ENCODE measurements at places on chromosomes 4 and X. TPM values are rescaled to one million over a fixed set of nuclear protein-coding genes. Genes with fewer than 3 reads are reported as not detected.

GRCh38 chr4:53907772-53908171, 156.6 kb downstream of the CHIC2 start:
- no peak for DNase-seq

Gene SHROOM4
- polyA plus RNA-seq = 33.6 TPM

Gene EMCN
- 43.2 TPM for polyA plus RNA-seq

DNA sequence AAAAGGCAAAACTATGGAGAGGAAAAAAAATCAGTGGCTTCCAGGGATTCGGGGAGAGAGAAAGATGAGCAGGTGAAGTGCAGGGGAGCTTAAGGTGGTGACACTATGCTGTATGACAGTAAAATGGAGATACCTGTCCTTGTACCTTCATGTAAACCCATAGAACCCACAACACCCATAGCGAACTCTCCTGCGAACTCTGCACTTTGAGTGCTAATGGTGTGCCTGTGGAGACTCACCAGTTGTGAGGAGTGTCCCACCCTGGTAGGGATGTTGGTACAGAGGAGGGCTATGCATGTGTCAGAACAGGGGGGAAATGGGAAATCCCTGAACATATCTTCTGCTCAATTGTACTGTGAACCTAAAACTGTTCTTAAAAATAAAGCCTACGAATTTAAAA, 42.8 kb downstream of the HMX1 start:
- no peak for DNase-seq

DNA sequence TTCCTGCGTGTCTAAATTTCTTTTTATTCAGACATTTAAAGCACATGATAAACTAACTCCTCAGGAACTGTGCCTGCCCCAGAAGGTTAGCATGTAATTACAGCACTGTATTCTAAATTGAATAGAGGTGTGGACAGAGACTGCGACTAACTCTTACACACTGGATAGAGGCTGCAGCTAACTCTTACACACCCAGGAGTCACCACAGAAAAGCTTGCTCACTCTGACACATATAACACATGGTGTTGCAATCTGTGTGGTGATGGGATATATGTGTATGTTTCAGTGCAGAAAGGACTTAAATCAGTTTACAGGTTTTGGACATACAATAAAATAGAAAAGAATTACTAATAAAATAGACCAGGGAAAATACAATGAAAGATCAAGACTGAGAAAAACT, 41.5 kb downstream of the SMAD1 start:
- no peak for DNase-seq

DNA sequence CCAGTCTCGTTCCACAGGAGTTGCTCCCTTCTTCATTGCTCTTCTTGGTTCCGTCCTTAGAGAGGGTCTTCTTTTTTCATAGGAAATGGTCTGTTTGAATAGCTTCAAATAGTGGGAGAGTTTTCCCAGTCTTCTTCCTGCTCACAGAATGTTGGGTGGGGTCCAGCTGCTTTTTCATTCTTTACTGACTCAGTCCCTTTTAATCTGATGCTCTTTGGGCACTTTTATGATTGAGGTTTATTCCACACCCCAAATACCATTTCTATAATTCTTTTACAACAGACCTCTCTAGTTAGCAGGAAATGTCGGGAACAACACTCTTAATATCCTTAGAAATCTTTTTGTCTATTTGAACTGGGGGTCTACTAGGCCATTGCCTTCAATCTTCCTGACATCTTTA, 239.5 kb downstream of the PRDM5 start:
- DNase-seq = no peak

Gene CSN1S1
- not detected for polyA plus RNA-seq

- no peak for DNase-seq
These were observed 4.3 kb upstream of the SLC26A1 start for GRCh38 chr4:997375-998071.

- no peak for DNase-seq
These were observed at the start of gene FGF16 for GRCh38 chrX:77446908-77447652. Gene FGF16 (plus strand): TSS chrX:77447389. CDS start chrX:77447675, 286 bp downstream.

DNA sequence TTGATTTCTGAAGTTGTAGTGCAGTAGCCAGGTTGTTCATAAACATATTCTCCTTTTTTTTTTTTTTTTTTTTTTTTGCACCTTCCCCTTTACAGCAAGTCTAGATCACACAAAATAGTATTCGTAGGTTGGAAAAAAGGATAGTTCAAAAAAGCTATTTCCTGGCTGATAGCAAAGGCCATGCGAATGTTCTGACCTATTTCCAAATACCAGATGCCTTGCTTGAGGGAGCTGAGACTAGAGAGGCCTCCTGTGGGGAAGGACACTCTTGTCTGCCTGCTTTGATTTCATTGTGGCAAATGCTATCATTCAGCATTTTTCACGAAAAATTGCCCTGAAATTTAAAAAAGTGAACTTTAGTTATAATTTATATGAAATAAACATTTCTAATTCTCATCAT, 111.4 kb downstream of the MAD2L1 start:
- no peak for DNase-seq

Gene IQSEC2
- polyA plus RNA-seq = 11.5 TPM

DNA sequence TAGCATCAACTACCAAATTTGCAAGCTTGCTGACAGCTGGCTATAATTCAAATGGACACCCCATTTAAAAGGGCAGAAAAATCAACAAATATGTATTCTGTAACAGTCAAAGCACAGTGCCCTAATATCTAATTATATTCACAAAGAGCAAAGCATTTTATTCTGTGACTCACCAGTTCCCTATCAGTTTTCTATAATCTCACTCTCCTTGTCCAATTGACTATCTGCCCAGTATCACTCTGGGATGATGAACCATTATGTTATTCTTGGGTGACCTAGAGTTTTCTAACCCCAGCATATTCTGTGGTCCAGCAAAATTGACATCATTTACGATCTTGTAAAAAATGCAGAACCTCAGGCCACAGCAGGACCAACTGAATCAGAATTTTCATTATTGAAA, 82.0 kb upstream of the FREM3 start:
- DNase-seq = no peak

Gene RENBP
- 7.2 TPM for polyA plus RNA-seq

Gene P2RY4
- polyA plus RNA-seq = 0.36 TPM

GRCh38 chrX:65488495-65488894, 46.1 kb downstream of the LAS1L start:
- DNase-seq = no peak

DNA sequence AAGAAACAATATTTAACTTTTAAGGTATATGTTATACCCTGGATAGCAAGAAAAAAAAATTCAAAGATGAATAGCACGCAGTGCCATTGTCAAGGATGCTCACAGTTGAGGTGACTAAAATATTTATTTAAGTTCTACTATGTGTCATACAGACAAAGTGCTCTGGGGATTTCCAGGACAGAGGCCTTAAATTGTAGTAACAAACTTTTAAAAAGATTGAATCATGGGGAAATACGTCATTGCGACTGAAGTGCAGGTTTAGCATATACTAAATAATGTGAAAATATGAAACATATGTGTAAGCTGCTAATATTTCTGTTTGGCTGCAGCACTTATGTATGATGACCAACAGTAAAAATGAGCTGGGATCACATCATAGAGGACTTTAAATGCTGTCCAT, 748.0 kb upstream of the PCDH7 start:
- no peak for DNase-seq

DNA sequence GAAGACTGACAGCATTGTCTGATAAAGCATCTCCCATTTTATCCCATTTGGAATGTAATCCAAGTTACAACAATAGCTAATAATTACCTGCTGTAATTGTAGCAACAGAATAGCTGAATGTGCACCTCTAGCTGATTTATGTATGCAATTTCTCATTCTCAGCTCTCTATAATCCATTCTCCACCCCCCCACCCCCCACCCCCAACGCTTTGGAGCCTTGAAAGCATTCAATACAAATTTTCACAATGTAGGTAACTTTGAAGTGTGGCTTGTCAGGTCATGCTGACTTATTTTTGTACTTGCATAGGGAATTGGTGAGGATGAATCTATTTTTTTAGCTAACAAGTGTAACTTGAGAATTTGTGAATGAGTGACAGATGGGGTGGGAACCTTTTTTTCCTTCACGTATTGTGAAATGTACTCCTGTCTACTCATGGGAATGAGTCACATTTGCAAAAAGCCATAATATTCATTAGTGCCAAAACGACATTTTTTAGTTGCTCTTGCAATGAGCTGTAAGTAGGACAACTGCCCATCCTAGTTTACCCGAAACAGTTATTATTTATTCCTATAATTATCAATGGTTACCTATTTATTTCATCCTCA, 159.3 kb downstream of the PALLD start:
- DNase-seq = no peak

Gene AKAP4
- polyA plus RNA-seq = not detected

Gene MAGED4B
- 63.6 TPM for polyA plus RNA-seq

DNA sequence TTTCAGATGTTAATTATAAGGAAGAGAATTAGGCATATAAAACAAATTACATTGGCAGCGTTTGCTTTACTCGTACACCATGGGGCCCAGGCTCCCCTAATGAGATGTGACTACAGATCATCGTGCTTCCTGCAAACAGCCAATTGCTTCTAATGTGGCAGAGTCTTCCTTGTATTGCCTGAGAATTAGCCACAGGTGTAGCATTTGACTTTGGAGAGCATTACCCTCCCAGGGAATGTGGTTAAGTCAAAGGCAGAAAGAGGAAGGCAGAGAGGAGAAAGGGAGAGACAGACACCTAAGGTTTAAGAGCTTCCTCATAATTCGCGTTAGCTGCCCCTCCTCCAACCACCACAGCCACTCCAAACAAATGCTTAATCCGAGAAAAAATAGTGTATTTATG, 97.0 kb downstream of the MID1IP1 start:
- no peak for DNase-seq

DNA sequence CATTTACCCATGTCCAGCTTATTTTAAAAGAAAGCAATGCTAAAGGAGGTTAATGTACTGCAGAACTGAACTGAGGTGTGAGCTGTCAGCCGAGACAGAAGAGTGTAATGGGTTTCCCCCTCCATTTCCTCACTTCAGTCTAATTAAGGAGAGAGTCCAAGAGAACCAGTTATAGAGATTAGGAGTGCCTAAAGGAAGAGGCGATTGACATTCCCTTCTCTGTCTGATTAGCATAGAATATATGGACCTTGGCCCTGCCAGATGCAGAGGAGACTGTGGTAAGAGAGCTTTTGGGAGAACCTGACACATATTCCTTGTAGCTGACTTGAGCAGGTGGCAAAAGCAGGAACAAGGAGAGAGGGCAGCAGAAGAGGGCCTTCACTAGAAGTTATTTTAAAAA, 137.5 kb upstream of the INPP4B start:
- no peak for DNase-seq

GRCh38 chr4:1851160-1851559, 4.8 kb downstream of the LETM1 start:
- no peak for DNase-seq

DNA sequence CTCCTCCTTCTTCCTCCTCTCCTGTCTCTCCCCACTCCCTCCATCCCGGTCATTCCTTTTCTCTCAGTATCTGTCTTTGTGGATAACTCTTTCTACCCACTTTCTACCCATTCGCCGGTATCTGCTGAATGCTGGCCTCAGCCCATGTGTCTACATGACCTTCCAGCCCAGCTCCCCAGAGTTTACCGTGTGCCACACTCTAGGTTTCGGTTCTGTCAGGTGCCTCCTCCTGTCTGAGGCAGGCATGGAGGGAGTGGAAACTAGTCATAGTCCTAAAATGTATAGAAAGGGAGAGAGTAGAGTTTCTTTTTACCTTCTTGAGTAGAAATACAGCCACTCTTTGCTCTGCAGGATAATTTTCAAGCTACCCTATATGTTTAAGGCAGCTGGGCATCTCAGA, 33.5 kb upstream of the SCRG1 start:
- DNase-seq = no peak

Gene ART3
- 3.9 TPM for polyA plus RNA-seq

- no peak for DNase-seq
These were observed 1.4 kb upstream of the GPR173 start for GRCh38 chrX:53047228-53047627.

Gene PHEX
- polyA plus RNA-seq = 7.8 TPM

Gene ZBTB49
- polyA plus RNA-seq = 8.3 TPM

DNA sequence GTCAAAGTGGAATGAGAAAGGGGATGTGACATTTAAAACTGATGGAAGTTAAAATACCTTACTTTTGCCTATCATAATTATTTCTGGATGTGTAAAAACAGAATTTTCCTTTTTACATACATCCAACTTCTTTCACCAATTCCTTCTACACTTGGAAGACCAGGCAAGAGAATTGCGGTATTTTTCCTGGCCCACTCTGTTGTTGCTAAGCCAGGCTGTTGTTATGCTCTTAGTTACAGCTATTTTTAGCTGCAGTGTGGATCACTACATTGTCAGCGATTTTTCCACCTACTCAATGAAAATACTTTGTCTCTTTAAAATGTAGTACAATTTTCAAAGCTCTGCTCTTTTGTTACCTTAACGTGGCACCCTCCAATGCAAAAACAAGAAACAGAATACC, 43.4 kb downstream of the NKX6-1 start:
- no peak for DNase-seq

- no peak for DNase-seq
These were observed 18.0 kb downstream of the NAF1 start for GRCh38 chr4:163148466-163149336.

DNA sequence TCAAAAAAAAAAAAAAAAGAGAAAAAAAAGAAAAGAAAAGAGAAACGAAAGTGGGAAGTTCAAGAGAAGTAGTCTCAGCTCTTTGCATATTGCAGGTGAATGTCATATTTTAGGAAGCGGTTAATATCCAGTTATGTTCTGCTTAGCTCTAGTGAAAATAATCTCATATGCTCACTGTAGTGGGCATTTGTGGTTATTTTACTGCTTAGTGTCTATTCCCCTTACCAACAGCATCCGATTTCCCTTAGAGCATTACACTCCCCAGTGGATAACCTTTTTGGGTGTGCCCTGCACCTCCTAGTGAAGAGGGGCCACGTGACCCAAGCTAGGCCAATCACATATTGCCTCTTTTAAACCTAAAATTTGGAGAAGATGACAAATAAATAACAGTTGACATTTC, 111.2 kb upstream of the ZNF827 start:
- no peak for DNase-seq

- no peak for DNase-seq
These were observed 37.9 kb downstream of the SUPT20HL2 start for GRCh38 chrX:24276015-24276414.

Gene SOWAHD
- 0.50 TPM for polyA plus RNA-seq

All from right lung (tissue), 10 donors.